ENCODE measurements at places on chromosomes 5 and 9.

DNA sequence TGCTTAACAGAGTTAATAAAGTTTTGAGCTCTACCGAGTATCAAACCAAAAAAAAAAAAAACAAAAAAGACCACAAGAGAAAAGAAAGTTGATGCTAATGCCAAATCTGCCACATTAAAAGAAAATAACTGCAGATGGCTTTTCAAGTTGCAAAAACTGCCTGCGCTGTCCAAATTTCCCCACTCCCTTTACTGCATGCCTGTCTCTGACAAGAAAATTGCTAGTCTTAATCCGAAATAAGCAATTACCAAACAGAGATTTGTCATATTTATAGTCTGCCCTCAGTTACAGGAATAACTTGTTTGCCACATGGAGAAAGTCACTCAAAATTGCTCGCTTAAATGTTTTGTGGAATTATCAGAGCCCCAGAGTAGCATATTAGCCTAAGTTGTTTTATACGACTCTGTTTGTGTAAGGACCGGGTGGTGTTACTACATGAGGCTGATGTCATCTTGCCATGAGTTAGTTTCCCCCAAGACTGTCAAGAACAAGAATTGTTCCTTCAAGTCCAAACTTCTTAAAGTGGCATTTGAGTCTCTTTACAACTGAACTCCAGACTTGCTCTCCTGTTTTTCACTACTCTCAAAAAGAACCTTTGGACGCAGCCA is 160.9 kb downstream of the CEP120 start:
- no peak for DNase-seq

- no peak for DNase-seq
Measured at GRCh38 chr9:86598411-86599239, 244.4 kb upstream of the TUT7 start.

DNA sequence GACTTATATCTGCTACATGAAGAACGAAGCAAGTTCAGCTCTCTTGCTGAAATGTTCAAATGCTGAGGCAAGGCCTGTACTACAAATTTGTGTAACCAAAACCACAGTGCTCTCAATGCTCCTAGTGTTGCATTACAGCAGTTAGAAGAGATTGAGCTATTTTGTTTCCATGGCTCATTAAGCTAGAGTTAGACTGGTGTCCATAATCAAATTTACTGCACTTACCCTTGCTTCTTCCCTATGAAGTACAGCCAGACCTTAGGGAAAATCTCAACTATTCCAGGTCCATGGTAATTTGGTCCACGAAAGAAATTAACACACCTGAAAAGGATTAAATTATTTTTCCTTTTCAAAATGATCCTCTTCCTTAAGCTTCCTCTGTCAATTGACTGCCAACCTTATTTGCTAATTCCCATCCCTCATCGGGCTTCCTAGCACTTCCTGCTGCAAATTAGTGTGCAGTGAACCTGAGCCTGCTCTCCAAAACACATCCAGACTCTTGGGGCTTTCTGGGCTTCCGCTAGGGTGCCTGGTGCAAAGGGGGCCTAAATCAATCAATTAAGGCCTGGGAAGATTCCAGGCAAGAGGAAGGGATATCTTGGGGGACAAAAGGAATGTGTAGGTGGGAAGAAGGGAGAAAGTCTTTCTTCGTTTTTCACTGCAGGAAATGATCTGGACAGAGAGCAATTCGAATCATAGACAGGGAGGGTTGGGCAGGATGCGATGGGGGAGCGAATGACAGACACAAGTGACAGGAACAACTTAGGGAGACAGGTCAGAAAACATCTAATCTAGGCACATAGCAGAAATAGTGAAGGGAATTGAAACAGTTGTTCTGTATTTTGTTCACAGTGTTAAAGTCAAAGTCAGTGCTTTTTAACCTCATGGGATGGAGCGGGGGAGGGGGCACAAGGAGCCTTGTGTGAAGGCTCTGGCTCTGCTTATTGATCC is 542.4 kb downstream of the RAB3C start:
- no peak for DNase-seq

DNA sequence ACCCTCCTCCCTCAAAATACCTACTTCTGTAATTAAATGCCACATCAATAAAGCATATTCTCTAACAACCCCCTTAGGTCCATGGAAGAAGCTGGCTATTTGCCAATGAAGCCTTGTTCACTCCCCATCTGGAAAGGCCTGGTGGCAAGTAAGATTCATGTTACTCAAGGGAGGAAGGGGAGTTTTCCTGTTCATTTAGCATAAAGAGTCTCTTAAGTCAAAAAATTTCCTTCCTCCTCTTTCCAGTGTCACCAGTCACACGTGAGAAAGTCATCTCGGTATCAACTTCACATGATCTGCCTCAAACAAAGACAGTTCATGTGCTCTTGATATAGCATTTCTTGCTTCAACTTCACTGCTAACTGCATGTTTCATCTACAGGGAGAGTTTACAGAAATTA is 32.7 kb upstream of the RIC1 start:
- DNase-seq: no peak

- no peak for DNase-seq
Measured at GRCh38 chr5:169970339-169970738, 10.0 kb downstream of the INSYN2B start.

- DNase-seq: no peak
Measured at GRCh38 chr5:54902791-54903473, 82.5 kb downstream of the ESM1 start.

DNA sequence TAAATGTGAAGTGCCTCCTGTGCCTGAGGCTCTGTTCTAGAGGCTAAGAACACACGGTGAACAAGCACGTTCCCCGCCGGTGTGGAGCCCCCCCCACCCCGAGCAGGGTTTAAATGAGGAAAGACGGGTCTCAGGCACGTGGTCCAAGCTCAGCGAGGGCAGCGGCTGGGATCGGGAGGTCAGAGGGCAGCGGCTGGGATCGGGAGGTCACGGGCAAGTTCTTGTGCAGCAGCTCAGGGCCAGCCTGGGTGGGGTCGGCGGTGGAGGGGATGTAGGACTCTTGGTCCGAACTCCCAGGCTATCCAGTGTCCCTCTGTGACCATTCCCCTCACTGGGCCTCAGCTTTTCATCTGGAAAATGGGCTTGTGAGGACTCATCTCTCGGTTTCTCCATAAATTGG is 2.7 kb upstream of the GBGT1 start:
- no peak for DNase-seq
